Amniotic epithelial cell (primary cell): ENCODE measurements at places on chromosomes 5 and 9.

DNA sequence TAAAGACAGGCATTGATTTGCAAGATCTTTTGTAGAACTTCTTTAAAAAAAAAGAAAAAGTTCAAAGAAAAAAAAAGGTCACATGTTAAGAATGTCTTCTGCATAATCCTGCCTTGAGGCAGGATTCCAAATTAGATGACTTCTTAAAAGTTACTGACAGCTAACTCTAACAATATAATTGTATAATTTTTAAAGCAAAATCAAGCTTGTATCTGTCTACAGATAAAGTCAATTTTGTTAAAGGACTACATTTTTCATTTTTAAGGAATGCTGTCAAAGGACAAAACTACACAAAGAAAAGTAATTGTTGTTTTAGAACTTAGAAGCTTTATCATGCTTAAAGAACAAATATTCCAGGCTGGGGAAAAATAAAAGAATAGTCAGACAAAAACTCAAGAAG is 57.8 kb downstream of the MPDZ start:
- DNase-seq, result no peak

DNA sequence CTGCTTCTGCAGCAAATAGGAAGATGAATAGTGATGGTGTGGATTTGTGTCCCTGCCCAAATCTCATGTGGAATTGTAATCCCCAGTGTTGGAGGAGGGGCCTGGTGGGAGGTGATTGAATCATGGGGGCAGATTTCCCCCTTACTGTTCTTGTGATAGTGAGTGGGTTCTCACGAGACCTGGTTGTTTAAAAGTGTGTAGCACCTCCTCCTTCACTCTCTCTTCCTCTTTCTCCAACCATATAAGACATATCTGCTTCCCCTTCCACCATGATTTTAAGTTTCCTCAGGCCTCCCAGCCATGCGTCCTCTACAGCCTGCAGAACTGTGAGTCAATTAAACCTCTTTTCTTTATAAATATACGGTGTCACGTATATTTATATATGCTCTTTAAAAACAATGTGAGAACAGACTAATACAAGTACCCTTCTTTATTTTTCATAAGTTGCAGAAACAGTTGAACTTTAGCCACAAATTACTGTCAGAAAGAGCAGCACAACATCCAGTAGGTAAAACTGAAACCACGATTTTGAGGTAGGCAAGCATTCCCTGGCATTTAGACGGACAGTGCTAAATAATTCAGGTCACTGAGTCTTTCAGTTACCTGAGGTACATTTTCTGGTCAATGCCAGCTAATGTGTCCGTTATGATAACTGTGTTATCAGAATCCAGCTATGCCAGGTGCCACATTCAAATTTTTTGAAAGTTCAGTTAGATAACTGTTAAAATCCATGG is 79.3 kb upstream of the SPEF2 start:
- no peak for DNase-seq

- no peak for DNase-seq
These were observed 42.3 kb downstream of the PAM start for GRCh38 chr5:102797322-102797884.

- DNase-seq, result no peak
These were observed 25.9 kb downstream of the CSNK1G3 start for GRCh38 chr5:123537845-123538244.

DNA sequence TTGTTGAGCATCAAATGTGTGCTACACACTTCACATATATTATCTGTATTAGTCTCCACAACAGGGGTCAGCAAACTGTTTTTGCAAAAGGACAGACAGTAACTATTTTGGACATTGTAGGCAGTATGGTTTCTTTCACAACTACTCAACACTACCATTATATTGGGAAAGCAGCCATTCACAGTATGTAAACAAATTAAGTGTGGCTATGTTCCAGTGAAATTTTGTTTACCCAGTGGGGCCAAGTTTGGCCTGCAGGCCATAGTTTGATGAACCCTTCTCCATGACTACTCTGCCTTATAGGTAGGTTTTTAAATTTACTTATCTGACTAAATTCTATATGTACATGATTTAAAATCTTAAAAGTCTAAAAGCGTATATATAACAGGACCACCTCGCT is 13.0 kb upstream of the FAM151B start:
- DNase-seq, result no peak

GRCh38 chr9:68851657-68852056 is 146.6 kb downstream of the PIP5K1B start:
- no peak for DNase-seq

GRCh38 chr9:129624168-129624759 is 1.7 kb upstream of the NTMT1 start:
- DNase-seq, result peak; percentile 32

GRCh38 chr5:113692466-113692865 is 179.0 kb downstream of the YTHDC2 start:
- DNase-seq, result no peak

DNA sequence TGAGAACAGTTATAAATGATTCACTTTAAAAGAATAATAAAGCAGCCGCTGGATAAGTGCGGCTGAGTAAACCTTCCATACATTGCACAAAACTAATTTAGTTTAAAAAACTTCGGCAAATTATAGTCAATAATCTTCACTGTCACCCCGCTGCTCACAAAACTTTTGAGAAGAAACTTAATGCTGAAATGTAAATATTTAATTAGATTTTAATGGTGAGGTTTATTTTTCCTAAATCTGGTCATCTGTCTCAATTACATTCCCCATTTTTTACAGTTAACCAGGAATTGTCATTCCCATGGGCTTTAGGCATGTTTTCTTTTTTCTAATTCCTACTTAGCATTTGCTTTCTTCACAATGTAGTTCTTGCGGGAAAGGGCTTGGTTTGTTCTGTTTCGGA is 169.8 kb downstream of the CAAP1 start:
- DNase-seq, result no peak

- DNase-seq, result no peak
These were observed 161.5 kb downstream of the DEPDC1B start for GRCh38 chr5:60538426-60538825.

DNA sequence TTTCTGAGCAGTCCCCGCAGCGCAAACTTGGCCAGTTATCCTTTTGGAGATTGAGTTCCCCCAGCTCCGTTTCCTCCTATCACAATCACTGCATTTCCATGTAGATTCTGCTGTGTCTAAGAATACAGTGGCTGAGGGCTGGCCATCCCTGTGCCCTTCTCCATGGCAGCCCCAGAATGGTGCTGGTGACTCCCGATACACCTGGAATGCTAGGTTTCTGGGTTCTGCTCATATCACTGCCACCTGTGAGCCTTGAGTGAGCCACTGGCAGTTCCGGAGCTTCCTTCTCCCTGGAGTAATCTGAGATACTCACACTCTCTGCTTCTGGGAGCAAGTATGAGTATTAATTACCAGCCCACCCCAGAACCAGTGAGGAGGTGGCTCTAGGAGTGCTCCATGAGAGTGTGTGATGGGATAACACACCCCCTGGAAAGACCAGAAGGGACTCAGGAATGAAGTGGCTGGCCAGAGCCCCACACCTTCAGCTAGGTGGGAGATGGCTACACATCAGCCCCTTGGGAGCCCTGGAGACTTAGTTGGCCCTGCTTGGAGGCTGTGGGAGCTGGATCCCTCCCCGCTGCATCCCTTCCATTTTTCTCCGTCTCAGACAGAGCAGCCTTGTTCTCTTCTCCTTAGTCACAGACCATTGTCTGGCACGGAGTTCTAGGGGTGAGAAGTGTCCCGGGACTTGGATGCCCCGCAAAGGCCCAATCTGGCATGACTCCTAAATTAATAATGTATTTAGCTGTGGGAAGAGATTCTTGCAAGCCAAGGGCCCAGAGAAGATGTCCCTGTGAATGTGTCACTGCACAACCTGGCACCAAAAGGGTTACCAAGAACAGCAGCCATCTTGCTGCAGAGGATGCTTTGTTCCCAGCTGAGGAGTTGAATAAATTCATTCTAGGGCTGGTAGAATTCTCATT is 4.9 kb downstream of the PCDHGC5 start:
- no peak for DNase-seq

- no peak for DNase-seq
These were observed 181.2 kb downstream of the PIK3R1 start for GRCh38 chr5:68396722-68397121.

DNA sequence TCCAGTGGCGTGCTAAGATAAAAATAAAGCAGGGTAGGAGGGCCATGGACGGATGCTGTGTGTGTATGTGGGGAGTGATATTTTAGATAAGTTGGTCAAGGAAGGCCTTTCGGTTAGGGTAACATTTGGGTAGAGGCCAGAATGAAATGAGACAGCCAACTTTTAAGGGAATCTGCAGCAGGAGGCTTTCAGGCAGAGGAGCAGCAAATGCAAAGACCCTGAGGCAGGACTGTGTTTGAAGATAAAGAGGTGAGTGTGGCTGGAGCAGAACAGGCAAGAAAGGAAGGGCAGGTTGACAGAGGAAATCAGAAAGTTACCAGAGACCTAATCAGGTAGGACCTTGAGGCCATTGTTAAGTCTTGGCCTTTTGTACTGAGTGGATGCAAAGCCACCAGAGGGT is 106.2 kb downstream of the MAST4 start:
- no peak for DNase-seq

DNA sequence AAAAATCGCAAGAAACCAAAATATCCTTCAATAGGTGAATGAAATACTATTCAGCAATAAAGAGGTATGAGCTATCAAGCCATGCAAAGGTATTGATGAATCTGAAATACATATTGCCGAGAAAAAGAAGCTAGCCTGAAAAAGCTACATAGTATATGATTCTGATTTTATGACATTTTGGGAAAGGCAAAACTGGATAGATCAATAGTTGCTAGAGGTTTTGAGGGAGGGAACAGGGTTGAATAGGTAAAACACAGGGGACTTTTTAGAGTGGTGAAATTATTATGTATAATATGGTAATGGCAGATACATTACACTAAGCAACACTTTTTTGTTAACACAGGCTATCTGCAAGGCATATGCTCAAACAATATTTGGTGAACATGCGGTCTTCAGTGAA is 327.6 kb upstream of the ADAMTSL1 start:
- DNase-seq, result no peak

DNA sequence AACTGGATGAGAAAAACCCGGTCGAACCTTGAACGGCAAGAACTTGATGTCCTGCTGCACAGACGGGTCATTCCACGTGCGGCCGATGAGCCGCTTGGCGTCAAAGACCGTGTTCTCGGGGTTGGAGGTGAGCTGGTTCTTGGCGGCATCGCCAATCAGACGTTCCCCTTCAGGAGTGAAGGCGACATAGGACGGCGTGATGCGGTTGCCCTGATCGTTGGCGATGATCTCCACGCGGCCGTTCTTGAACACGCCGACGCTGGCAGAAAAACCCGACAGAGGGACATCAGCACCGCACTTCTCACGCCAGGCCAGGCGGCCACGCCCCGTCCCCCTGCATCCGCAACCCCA is 519 bp downstream of the HSPA5 start:
- peak; percentile 26 for DNase-seq

DNA sequence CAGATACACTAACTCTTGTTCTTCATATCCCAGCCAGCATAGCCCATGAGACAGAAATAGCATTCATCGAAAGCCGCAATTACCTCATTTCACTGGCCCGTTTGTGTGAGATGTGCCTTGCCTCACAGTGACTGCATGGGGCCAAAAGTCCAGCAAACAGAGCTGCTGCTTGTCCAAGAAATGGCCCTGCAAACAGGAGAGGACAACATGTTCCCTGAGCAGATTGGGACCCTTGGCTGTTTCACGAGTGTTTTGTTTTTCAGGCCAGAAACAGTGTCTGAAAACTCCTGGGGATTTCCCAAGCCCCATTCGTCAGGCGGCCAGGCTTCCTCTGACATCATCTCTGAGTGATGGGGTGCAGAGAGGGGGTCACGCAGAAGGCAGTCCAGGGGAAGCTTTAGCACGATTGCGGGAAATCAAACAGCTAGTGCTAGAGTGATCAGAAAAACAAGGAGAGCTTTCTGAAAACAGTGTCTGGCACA is 503.6 kb upstream of the PAPPA start:
- DNase-seq, result peak; percentile 97

GRCh38 chr9:115035841-115036612 is 81.9 kb downstream of the TNC start:
- peak; percentile 91 for DNase-seq

- DNase-seq, result peak; percentile 39
These were observed 1.4 kb upstream of the PPP2CA start for GRCh38 chr5:134227259-134227658.

DNA sequence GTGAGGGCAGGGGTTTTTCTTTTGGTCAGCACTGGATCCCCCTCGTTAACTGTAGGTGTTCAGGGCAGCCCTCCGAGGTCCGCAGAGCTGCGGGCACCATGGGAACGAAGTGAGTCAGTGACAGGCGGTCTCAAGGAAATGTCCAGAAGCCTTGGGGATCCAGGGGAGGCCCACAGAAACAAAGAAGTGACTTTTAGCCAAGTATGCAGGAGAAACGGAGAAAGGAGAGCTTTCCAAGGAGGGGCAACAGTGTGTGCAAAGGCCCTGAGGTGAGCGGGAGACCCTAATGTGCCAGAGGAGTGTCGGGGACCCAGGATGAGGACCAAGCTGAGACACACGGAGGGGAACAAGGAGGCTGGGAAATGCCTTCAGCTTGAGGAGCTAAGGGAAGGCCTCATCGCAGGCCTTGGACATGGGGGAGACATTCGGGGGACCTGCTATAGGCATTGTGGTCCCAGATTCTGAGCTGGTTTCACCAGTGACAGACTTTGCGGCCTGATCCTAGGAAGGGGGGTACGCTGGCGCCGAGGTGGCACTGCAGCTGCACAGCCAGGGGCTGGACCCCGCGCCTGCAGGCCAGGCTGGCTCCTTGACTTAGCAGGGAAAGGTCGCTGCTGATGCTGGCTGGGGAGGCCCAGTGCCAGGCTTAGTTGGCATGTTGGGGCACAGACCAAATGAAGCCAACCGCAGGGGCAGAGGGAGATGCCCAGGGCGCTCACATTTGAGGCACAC is 3.3 kb downstream of the LTC4S start:
- no peak for DNase-seq

DNA sequence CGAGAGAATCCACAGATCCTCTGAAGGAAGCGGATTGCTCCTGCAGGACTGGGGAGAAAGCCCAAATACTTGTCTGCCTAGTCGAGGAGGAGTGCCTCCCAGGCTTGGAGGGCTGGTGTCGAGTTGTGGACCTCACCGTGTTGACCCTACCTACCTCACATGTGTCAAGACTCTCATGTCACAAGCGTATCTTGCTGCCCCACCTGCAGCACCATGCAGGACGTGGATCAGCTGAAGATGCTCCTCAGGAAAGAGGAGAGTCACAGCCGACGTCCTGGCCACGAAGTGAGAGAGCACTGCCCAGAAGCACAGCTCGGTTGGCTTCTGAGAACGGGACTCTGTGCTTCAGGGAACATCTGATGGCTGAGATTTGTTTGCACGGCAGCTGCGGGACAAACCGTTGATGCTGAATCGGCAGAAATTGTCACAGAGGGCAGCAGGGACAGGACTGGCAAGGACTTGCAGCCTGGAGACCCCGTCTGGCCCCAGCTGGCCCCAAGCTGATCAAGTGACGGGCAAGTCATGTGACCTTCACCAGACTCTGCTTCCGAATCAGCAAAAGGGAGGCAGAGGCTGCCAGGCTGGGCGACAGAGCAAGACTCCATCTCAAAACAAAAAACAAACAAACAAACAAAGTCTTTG is 119.1 kb upstream of the ITGA1 start:
- no peak for DNase-seq

DNA sequence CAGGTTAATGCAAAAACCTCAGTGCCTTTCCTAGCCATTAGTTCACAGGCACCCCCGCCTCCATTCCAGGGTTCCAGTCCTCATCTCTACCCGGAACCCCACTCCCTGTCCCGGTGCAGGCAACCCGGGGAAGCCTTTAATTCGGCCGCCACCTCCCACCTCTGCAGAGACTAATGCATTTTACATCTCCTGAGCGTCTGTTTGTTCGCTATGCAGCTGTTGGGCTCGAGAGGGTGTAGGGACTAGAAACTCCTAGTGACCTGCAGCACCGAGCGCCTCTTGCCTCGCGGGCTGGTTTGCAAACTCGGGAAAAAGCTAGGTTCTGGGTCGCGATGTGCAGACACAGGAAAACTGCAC is 3.6 kb downstream of the GDNF start:
- DNase-seq, result no peak
